ENCODE measurements at places on chromosomes 4 and X. TPM values are rescaled to one million over a fixed set of nuclear protein-coding genes. Genes with fewer than 3 reads are reported as not detected.

GRCh38 chr4:108224611-108225053 is 55.9 kb upstream of the LEF1 start:
- DNase-seq = no peak

- DNase-seq = no peak
These were observed 183.1 kb upstream of the GALNT7 start for GRCh38 chr4:172985552-172985951.

- DNase-seq = peak; percentile 50
These were observed 2.7 kb upstream of the SPON2 start for GRCh38 chr4:1174941-1175634.

- DNase-seq = peak; percentile 51
These were observed 46.1 kb upstream of the CTSO start for GRCh38 chr4:155999725-156000124.

- DNase-seq = no peak
These were observed 8.3 kb downstream of the GPRIN3 start for GRCh38 chr4:89299153-89299791.

DNA sequence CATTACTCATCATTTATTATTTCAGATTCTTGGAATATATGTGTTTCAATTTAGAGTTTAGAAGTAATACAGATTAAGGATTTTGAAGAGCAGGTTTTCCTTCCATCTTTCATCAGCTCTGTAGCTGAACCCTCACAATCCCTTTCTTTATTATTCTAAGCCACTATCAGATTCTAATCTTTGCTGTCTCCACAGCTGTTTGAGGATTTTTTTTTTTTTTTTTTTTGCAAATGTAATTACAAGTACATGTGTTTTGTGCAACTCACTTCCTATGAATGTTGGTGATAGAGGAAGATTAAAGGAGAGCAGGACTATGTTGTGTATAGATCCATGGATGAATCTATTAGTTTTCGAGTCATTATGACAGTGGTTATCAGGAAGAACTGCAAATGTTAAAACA is 87.4 kb upstream of the TENM3 start:
- DNase-seq = no peak

DNA sequence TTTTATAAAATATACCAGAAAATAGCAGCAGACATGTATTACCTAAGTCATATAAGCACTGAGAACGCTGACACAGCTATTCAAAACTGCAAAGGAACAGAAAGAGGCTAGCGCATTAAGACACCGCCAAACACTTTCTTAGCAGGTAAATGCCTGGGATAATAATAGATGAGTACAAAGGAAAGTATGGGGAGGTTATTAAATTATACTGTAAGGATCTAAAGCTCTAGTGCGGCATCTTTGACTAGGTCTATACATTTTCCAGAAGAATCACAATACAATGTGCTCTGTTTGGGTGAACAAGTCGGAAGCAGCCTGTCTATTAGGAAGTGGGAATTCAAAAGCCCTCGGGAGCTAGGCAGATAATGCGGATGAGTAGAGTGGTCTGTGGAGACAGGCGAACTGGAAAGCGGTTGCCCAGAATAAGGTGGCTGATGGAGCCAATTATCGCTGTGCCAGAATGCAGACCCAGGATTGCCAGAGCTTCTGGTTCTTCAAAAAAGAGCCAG is 443.6 kb upstream of the TENM3 start:
- no peak for DNase-seq

DNA sequence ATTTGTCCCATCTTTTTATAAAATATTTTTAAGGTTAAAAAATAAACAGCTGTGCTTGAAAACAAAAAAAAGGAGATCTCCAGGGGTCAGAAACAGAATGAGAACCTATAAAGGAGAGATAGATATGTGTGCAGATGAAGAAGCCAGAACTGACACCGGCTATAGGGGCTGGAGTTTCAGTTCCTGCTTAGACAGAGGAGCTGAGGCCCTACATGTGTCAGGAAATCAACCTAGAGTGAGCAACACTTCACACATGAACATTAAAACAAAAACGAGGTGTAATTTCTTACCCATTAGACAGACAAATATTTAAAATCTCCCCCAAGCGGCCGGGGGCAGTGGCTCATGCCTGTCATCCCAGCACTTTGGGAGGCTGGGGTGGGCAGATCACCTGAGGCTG is 17.8 kb upstream of the HUWE1 start:
- no peak for DNase-seq

GRCh38 chrX:127572471-127572870 is 479.7 kb downstream of the ACTRT1 start:
- no peak for DNase-seq

GRCh38 chr4:169791527-169792156 is 33.9 kb upstream of the HPF1 start:
- peak; percentile 67 for DNase-seq

- DNase-seq = no peak
These were observed 66.5 kb downstream of the HTR2C start for GRCh38 chrX:114650351-114650750.

- DNase-seq = peak; percentile 33
These were observed 733 bp downstream of the CCNA2 start for GRCh38 chr4:121822796-121823504.

GRCh38 chr4:76747563-76747962 is 150.4 kb downstream of the SOWAHB start:
- no peak for DNase-seq

- DNase-seq = no peak
These were observed 28.5 kb downstream of the GBA3 start for GRCh38 chr4:22721204-22721603.

GRCh38 chrX:78455901-78456300 is 128.5 kb upstream of the CYSLTR1 start:
- DNase-seq = no peak

DNA sequence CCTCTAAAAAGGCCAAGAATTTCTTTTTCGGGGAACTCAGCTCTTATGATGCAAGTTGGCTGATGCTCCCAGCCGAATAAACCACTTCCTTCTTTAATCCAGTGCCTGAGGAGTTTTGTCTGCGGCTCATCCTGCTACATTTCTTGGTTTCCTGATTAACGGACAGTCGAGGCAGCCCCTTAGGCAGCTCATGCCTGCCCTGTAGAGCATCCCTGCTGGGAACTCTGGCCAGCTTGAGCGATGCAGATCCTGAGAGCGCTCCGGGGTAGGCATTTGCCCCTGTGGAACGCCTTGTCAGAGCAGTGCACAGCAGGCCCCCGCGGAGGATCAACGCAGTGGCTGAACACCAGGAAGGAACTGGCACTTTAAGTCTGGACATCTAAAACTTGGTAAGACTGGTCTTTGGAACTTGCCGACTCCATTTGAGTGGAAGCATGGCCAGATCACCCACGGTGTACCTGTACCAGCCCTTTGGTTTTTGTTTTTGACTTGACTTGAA is 3.1 kb downstream of the CT45A10 start:
- no peak for DNase-seq

Gene DCTD
- 55.0 TPM for total RNA-seq

Gene ALB
- total RNA-seq = not detected

Gene DCAF4L1
- 0.14 TPM for total RNA-seq

Gene NUDT10
- total RNA-seq = 31.7 TPM

Gene DCAF12L1
- 4.4 TPM for total RNA-seq

Gene XK
- total RNA-seq = 2.2 TPM

Gene ITGB1BP2
- 4.2 TPM for total RNA-seq
